ENCODE measurements at places on chromosomes 2 and 18.

DNA sequence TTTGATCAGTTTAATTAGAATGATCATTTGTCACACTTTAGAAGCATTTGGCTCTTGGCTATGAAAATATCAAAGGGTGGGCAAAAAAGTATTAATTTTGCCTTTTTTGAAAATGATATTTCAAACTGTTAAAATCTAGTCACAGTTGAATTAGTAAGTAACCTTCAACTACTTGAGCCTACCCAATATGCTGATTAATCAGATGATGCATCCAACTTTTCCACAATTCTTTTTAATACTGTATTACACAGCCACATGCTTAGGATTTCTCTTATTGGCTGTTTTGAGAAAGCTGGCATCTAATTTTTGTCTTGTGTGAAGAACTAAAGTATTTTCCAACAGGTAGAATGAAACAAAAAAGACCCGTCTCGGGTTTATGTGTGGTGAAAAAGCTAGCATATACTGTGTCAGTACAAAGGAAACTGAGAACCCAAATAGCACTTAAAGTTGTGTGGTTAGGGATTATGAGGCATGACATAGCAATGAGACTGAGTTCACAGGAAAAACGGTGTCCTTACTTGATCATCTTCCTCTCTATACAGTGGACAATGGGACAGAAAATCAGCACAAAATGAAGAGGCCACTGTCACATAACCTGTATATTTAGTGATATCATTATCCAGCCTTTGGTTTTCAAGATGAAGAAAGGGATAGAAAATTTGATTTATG is 11.7 kb downstream of the OSBPL6 start:
- no peak for DNase-seq

- DNase-seq, result no peak
Observed at GRCh38 chr18:59923539-59924196, 23.9 kb downstream of the PMAIP1 start.

DNA sequence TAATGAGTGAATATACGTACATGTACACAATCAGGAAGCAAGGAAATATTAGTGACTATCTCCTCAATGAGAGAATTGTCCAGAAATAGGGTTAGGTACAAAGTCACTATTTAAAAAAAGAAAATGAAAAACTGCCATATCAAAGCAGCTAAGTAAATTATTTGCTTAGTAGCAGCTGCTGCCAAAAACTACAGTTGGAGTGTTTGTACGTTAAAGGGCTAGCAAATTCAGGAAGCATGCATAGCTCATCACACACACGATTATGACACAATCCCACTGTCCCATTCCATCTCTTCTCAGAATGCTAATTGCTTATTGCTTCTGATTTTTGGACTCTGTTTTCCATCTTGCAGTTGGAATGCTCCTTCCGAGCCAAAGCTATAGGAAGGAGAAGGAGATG is 2012.5 kb upstream of the LRRTM1 start:
- no peak for DNase-seq

- no peak for DNase-seq
Observed at GRCh38 chr2:1360144-1360543, 53.1 kb upstream of the TPO start.

- no peak for DNase-seq
Observed at GRCh38 chr2:135742325-135742757, 686 bp downstream of the UBXN4 start.

DNA sequence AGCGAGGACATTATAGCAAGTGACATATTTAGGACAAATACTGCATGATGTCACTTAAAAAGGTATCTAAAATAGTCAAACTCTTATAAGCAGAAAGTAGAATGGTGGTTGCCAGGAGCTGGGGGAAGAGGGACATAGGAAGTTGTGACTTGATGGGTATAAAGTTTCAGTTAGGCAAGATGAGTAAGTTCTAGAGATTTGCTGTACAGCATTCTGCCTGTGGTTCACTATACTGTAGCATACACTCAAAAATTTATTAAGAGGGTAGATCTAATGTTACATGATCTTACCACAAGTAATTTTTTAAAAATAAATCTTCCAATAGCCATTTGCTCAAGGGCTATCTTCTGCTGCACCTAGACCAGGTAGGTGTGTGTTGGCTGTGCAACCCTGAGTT is 78.1 kb upstream of the NPAS2 start:
- DNase-seq, result no peak

DNA sequence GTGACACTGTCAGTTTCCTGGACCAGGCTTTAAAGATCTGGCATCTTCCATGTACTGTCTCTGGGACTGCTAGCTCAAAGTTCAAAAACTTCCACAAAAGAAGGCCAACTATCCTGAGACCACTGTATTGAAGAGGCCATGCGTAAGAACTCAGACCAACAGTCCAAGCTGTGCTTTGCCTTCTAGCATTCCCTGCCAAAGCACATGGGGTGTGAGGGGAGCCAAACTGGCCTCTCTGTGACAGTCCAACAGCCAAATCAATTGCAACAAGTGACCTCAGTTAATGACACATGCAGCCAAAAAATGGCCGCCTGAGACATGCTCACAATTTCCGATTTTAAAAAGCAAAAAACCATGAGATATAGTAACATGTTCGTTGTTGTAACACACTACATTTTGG is 160.3 kb upstream of the CDH19 start:
- no peak for DNase-seq

GRCh38 chr2:138042311-138042710 is 78.0 kb downstream of the HNMT start:
- no peak for DNase-seq

GRCh38 chr2:142693171-142693950 is 184.1 kb upstream of the KYNU start:
- DNase-seq, result no peak

- DNase-seq, result no peak
Observed at GRCh38 chr2:105887256-105887655, 142.5 kb downstream of the NCK2 start.

GRCh38 chr2:36582538-36582937 is 15.4 kb downstream of the FEZ2 start:
- no peak for DNase-seq

DNA sequence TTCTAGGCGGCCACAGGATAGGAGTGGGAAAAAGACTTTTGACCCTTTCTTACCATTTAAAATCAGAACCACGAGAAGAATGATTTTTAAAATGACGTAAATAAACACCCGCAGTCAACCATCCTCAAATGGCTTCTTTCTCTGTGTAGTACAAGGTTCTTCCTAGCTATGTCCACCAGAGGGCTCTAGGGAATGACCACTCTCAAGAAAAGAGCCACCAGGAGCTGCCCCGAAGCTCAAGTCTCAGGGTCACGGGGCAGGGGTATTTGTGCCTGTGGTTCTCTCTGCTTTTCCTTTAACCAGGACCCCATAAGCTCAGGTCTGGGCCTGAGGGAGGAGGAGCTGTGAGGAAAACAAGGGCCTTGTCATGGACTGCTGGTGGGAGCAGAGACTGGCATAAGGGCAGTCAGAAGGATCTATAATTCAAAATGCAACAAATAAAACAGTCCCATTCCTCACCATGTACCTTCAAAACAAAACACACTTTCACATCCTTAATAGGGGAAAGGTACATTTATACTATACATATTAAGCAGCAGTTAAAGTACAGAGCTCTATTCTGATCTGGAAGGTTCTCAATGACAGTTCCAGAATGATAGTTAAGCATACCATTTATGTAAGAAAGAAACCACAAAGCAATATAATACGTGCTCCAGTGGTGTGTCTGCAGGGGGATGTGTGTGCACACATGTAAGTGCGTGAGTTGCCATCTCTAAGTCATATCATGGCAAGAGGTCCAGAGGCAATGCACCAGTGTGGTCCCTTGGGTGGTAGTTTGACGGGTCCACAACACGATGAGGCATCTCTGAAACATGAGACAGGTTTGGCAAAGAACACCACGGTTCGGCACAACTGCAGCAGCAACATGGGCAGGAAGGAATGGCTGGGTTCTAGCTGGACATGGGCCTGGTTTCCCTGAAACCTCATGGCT is 18.6 kb downstream of the LYPD1 start:
- no peak for DNase-seq

DNA sequence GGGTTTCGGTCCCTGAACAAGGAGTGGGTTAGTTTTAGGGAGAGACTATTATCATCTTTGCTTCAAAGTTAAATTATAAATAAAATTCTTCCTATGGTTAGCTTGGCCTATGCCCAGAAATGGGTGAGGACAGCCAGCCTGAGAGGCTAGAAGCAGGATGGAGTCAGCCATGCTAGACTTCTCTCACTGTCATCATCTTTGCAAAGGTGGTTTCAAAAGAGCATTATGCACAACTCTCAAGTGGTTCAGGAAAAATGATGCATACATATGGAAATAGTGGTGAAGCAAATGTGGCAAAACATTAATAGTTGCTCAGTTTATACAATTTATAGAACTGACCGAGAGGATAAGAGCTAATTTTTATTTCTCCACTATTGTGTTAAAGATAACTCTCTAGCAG is 283.9 kb upstream of the FBXO11 start:
- DNase-seq, result no peak

- DNase-seq, result no peak
Observed at GRCh38 chr2:190979906-190980629, 33.9 kb downstream of the STAT1 start.

DNA sequence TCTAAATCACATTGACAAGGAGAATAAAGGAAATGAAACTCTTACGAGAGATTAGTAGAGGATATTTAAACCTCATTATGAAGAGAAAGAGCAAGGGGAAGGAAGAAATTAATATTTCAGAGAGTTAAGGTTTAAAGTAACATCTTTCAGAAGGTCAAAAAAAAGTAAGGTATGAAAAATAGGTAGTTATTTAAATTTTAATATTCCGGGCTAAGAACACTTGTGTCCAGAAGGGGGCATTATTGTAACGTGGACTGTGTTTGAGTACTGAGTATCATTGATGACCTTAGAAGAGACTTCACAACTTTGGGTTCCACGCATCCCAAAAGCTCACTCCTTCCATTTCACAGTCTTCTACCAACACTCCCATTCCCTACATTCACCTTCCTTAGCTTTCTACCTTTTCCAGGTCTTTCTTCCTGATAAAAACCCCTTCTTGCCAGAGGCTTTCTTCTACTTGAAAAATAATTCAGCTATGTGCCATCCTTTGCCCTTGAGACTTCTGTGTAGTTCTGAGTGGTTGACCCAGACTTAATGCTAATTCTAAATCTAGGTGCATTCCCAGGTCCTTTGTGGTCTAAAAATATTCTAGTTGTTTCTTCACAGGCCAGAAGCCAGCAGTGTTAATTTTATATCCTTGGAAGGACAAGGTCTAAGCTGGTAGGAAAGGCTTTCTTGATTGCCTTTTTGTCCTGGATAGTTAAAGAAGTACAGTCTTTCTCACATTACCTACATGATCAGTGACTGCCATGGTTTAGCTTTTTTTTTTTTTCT is 16.5 kb downstream of the DYNC1I2 start:
- no peak for DNase-seq

- DNase-seq, result no peak
Observed at GRCh38 chr2:135963841-135964240, 21.6 kb downstream of the DARS1 start.

DNA sequence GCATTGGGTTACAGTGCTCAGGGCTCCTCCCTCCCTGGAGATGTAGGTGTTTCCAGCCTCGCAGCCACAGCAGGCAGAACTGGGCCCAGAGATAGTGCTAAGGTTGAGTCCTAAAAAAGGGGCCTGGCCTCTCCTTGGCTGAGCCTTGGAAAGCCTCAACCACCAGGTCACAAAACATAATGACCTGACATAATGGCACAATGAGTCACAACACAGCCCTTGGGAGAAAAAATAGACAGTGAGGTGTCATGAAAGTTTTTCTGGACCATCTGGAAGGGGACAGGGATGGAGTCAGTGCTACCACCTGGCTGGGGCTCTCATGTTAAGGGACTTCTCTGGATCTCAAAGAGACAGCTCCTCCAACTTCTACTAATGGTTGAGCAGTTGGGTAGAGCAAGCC is 92.4 kb upstream of the LCLAT1 start:
- DNase-seq, result no peak

GRCh38 chr2:202317080-202317857 is 51.7 kb downstream of the NOP58 start:
- DNase-seq, result no peak
